ENCODE measurements at places on chromosomes 5 and 9. TPM values are rescaled to one million over a fixed set of nuclear protein-coding genes. Genes with fewer than 3 reads are reported as not detected.

GRCh38 chr5:139104577-139105276 lies 93.4 kb downstream of the SIL1 start:
- H3K27me3 ChIP-seq = no peaks in the 10 kb centered on the region
- no peaks in the 10 kb centered on the region for H3K36me3 ChIP-seq
- H3K27ac ChIP-seq = no peak overlapping the region
- H3K4me3 ChIP-seq = no peak overlapping the region
- peak; percentile 59 for DNase-seq
- H3K4me1 ChIP-seq = peaks cover 17% of the 10 kb centered on the region

HRCT1 gene
- 6.5 TPM for total RNA-seq

DNA sequence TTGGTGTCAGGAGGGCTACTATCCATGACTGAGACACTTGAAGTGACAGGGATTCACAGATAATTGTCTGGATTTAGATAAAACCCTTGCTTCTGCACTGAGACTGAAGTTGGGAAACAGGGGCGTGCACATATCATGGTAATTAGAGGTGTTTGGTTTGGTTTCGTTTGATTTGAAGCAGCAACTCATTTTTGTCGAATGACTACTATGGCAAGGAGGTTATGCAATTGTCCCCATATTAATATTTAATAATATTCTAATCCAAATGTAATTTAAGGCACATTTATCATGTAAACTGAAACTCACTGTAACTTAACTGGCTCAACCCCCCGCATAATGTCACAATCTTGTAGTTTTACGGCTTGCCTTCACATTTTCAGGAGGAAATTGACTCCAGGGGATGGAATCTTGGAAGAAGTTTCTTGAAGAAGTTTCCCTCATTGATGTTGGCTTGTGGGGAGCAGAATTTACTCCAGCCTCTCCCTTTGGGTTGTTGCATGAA lies 12.5 kb downstream of the ZNF366 start:
- no peaks in the 10 kb centered on the region for H3K4me1 ChIP-seq
- no peaks in the 10 kb centered on the region for H3K27me3 ChIP-seq
- H3K4me3 ChIP-seq = no peak overlapping the region
- no peaks in the 10 kb centered on the region for H3K36me3 ChIP-seq

GRCh38 chr9:128898845-128899565 lies 17.1 kb downstream of the LRRC8A start:
- H3K36me3 ChIP-seq = no peaks in the 10 kb centered on the region
- no peak overlapping the region for H3K27ac ChIP-seq
- H3K27me3 ChIP-seq = no peaks in the 10 kb centered on the region
- peaks cover 16% of the 10 kb centered on the region for H3K4me1 ChIP-seq
- H3K4me3 ChIP-seq = no peak overlapping the region
- DNase-seq = no peak

SPATA31C1 gene
- total RNA-seq = 13.5 TPM
